ENCODE measurements at places on chromosomes 12 and 14. TPM values are rescaled to one million over a fixed set of nuclear protein-coding genes. Genes with fewer than 3 reads are reported as not detected.

DNA sequence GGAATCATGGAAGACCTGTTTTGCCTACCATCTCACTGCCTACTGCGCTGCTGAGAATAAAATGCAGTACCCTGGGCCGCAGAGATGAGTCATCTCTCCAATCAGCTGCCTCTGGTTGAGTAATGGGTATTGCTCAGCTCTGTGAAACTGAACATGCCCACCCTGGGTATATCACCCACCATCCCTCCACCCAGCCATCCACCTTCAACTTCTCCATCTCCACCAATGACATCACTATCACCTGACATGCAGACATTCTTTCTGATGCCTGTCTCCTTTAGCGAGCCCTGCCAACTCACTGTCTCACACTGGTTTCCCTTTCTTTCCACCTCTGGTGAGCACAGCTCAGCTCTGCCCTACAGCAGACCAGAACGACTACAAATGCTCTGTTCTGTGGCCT is 33.6 kb downstream of the E2F7 start:
- no peak for DNase-seq

DNA sequence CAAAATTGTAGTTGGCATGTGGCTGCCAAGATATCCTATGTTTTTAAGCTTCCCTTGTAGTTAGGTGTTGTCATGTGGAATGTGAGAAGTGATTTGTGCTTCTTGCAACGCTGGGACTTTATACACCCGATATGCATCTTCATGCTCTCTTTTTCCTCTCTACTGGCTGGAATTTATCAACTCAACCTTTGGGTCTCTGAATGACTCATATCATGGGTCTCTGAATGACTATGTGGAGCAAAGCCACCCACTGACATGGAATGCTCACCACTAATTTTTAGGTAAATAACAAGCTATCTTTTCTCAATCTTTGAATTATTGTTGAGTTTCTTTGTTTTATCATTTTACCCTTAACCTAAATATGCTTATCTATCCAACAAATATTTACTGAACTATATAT is 144.6 kb downstream of the ATP23 start:
- no peak for DNase-seq

GRCh38 chr14:64937171-64937820 is 5.2 kb downstream of the GPX2 start:
- no peak for DNase-seq

GRCh38 chr14:99644723-99645544 is at the start of gene HHIPL1:
Gene HHIPL1 (plus strand): TSS chr14:99645129. CDS start chr14:99645208, 79 bp downstream.
- no peak for DNase-seq

GRCh38 chr12:106062693-106063092 is 76.1 kb downstream of the NUAK1 start:
- no peak for DNase-seq

- no peak for DNase-seq
Measured at GRCh38 chr12:104275689-104276088, 27.9 kb upstream of the EID3 start.

GRCh38 chr12:69388371-69388770 is 28.8 kb downstream of the YEATS4 start:
- no peak for DNase-seq

DNA sequence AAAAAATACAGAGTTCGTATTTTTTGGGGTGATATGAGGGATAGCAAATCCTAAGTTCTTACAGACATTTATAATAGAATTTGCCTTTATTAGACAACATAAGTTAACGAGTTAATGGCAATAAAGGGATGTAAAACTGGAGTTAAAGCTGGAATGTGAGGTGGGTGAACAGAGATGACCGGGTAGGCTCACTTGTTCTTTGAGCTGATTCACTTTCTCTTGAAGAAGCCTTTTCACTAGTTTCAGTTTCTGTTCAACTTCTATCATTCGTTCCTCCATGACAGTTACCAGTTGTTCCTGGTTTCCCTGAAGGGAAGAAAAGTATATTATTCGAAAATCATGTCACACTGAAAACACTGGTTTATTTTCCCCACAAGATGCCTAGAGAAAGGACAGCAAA is 57.7 kb upstream of the SAV1 start:
- DNase-seq = no peak

GRCh38 chr12:51793201-51793600 is 55.3 kb downstream of the FIGNL2 start:
- DNase-seq = no peak

DNA sequence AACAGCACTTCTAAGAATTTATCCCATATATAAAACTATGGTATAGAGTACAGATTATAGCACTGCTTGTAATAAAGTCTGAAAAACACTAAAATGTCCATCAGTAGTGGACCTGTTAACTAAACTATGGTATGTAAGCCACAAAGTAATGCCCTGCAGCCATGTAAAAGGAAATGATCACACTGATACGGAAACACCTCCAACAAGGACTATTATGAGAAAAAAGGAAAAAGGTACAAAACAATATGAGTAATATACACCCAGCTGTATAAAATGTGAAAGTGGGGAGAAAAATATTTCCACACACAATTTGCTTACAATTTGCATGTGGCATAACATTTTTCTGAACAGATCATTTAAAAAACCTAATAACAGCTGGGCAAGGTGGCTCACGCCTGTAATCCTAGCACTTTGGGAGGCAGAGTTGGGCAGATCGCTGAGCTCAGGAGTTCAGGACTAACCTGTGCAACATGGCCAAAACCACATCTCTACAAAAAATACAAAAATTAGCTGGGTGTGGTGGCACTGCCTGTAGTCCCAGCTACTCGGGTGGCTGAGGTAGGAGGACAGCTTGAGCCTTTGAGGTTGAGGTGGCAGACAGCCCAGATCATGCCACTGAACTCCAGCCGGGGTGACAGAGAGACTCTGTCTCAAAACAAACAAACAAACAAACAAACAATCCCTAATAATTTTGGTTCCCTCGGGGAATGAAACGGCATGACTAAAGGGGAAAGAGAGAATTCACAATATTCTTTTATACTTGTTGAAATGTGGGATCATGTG is 250.5 kb downstream of the MED13L start:
- no peak for DNase-seq

DNA sequence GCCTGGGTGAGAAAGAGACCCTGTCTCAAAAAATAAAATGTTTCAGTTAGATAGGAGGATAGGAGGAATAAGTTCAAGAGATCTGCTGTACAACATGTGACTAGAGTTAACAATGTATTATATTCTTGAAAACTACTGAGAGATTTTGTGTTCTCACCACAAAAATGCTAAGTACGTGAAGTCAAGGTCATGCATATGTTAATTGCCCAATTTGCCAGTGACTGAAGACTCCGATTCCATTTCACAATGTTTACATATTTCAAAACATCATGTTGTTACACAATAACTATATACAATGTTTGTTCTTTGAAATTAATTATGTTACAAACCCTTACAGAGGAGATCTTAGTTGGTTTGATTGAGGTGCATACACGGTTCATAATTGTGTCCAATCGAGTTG is 52.1 kb downstream of the SLC15A4 start:
- no peak for DNase-seq

DNA sequence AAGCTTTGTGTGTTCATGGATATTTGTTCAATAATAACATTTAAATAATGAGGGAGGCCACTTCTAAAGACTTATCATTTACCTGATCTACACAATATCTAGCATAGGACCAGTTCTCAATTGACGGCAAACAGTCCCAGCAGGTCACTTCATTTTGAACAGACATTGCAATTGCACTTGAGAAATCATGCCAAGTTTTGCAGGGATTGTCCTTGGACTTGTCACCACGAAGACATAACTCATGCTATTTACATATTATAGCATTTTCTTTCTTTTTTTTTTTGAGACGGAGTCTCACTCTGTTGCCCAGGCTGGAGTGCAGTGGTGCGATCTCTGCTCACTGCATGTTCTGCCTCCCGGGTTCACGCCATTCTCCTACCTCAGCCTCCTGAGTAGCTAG is 34.5 kb upstream of the BICD1 start:
- no peak for DNase-seq

GRCh38 chr12:132244724-132245295 is 84.6 kb downstream of the GALNT9 start:
- peak; percentile 64 for DNase-seq

- no peak for DNase-seq
Measured at GRCh38 chr12:108324351-108325017, 14.6 kb downstream of the CMKLR1 start.

- DNase-seq = no peak
Measured at GRCh38 chr14:95174184-95174792, 17.0 kb upstream of the DICER1 start.

- DNase-seq = no peak
Measured at GRCh38 chr12:18054925-18055619, 34.9 kb downstream of the RERGL start.

DNA sequence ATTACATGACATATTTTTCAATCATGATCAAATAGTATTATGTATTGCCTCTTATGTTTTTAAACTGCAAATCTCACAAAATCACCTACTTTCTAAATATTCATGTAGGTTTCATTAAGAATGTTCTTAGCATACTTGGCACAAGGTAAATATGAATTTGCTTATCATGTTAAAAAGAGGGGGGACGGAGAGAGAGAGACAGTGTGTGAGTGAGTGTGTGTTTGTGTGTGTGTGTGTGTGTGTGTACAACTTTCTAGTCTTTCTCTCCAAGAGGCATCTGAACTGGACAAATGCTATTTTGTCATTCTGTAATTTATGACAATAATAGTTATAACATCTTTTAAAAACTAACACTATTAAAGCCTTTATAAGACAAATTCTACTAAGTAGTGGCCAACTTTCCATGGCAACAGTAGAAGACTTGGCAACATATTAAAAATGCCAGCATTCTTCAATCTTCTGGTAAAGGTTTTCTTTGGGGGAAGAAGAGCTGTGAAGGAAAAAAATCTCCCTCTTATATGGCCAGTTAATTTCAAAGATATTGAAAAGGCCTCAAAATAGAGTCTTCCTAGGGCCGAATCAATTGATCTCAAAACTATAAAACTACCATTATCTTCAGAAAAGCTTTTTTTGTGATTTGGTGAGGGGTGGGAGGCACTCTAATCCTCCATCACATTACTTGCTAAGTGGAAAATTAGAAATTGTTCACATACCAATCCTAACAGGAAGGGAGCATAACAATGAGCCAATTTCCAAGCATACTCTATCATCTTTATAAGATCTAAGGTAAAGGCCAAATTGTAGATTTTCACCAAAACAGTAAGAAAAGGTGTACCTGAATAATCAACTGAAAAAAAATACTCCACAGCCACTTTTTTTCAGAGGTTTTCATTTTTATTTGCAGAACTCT is 28.2 kb downstream of the CDK17 start:
- DNase-seq = no peak

GRCh38 chr12:132719141-132719953 is 8.7 kb downstream of the PGAM5 start:
- DNase-seq = no peak

GRCh38 chr14:30312214-30312613 is 246.7 kb upstream of the G2E3 start:
- DNase-seq = no peak

- DNase-seq = no peak
Measured at GRCh38 chr12:15220451-15220850, 766 bp downstream of the RERG start.

- DNase-seq = no peak
Measured at GRCh38 chr12:65946821-65947220, 122.5 kb downstream of the HMGA2 start.

GRCh38 chr12:53042607-53043454 is 7.0 kb upstream of the TNS2 start:
- no peak for DNase-seq

GRCh38 chr14:59130462-59130861 is 58.0 kb upstream of the DAAM1 start:
- no peak for DNase-seq

DNA sequence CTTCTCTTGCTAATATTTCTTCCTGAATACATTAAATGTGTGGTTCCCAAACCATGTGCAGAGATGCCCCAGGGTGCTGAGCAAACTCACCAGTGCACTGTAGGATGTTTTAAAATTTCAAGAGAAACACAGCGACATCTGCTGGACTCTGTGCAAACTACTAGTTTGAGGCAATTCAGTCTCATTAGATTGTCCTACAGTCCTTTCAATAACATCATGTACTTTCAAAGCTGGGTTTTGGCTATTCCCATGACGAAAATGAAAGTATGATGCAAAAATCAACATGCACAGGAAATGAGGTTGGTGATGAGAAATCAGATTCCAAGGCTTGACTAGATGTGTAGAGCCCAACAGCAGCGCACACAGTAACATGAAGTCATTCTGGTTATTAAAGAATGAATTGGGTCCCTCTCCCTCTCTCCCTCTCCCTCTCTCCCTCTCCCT is 66.3 kb downstream of the CLIP1 start:
- DNase-seq = no peak

DNA sequence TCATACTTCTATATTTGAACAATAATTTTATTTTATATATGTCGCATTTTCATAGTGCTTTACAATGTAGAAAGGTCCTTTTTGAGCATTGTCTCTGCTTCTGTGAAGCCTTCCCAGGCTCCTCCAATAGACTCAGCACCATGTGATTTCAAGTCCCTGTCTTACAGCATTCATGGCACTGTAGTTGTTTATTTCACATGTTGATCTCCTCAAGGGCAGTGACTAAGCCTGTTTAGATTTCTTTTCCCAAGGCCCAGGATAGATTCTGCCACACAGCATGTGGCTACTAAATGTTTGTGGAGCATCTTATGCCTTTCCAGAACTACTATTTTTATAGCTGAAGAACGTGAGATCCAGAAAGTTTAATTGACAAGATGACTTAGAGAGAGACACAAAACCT is 391.7 kb downstream of the TMEM117 start:
- DNase-seq = no peak

GRCh38 chr14:52741865-52742264 is 11.9 kb downstream of the STYX start:
- DNase-seq = no peak

- peak; percentile 82 for DNase-seq
Measured at GRCh38 chr14:68520637-68521556, 272.0 kb downstream of the ZFP36L1 start.

DNA sequence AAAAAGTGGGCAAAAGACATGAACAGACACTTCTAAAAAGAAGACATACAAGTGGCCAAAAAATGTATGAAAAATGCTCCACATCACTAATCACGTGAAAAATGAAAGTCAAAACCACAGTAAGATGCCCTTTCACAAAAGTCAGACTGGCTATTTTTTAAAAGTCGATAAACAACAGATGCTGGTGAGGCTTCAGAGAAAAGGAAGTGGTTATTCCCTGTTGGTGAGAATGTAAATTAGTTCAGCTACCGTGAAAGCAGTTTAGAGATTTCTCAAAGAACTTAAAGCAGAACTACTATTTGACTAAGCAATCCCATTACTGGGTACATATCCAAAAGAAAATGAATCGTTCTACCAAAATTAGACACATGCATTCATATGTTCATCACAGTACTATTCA is 237.0 kb downstream of the KIF21A start:
- DNase-seq = no peak

ASIC1 gene
- total RNA-seq = 0.24 TPM

TRPV4 gene
- 4.6 TPM for total RNA-seq

ZNF384 gene
- total RNA-seq = 29.8 TPM

SRRM4 gene
- total RNA-seq = not detected

ANO4 gene
- total RNA-seq = 0.15 TPM

DTX1 gene
- 4.6 TPM for total RNA-seq

RECQL gene
- total RNA-seq = 11.1 TPM

NFE2 gene
- total RNA-seq = 0.58 TPM

KRT72 gene
- not detected for total RNA-seq

PROX2 gene
- total RNA-seq = not detected

SLC38A4 gene
- total RNA-seq = 4.4 TPM

Measured in pancreas (tissue), 10 donors.